ENCODE measurements at places on chromosomes 16 and 17.

DNA sequence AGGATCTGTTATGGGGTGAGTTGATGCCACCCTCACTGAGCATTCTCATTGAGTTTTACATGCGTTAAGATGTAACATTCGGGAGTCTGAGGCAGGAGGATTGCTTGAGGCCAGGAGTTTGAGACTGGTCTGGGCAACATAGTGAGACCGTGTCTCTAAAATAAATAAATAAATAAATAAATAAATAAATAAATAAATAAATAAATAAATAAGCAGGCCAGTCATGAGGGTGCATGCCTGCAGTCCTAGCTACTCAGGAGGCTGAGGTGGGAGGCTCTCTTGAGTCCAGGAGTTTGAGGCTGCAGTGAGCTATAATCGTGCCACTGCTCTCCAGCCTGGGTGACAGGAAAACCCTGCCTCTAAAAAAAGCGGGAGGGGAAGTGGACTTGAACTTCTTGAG, 90.3 kb downstream of the SNX29 start:
- DNase-seq: no peak

GRCh38 chr17:35368081-35368830, 5.2 kb downstream of the SLFN11 start:
- DNase-seq: no peak

DNA sequence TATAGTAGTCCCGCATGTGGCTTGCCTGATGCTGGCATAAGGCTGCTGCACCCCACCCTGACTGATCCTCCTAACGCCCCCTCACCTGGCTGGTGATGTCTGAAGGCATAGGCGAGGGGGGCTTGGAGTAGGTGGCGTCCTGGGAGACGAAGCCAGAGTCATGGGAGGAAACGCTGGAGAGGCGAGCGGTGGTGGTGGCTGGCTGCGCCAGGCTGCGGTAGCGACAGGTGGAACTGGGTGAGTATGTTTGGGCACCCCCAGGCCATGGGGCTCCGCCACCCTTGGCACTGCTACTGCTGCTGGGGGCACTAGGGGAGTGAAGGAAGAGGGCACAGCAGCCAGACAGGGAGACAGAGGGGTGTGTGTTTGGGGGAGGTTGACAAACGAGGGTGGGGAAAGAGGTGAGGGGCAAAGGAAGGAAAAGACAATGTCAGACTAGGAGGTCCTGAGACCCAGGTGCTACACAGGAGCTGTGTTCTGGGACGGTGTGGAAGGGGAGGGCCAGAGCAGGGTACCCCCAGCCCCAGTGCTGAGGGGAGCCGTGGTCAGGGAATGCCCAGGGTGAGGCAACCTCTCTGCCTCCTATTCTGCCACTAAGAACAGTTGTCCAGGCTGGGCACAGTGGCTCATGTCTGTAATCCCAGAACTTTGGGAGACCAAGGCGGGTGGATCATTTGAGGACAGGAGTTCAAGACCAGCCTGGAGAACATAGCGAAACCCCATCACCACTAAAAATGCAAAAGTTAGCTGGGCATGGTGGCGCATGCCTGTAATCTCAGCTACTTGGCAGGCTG, 11.4 kb downstream of the MTSS2 start:
- no peak for DNase-seq

GRCh38 chr17:6654841-6655731, 3.5 kb downstream of the C17orf100 start:
- no peak for DNase-seq

DNA sequence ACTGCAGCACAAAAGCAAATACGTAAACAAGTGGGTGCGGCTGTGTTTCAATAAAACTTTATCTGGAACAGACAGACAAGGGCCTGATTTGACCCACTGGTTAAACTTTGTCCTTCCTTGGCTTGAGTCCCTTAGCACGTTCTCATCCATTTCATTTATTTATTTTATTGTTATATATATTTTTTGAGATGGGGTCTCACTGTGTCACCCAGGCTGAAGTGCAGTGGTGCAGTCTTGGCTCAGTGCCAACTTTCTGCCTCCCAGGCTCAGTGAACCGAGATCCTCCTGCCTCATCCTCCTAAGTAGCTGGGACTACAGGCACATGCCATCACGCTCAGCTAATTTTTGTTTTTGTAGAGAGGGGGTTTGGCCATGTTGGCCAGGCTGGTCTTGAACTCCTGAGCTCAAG, 64.3 kb downstream of the MYH11 start:
- DNase-seq: no peak

DNA sequence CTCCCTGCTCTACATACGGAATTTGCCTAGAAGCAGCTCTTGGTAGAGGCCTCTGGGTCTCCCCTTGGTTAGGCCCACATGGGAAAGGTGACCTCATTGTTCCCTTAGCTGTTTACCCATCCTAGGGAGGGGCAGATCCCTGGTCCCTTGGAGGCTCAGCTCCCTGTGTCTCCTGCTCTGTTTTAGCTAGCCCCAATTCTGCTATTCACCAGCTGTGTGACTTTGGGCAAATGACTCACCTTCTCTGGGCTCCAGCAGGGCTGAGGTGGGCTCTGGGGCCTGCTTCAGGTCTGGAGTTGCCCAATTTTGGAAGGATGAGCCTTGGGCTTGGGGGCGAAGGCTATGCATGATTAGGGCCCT, 3.9 kb downstream of the ABCC3 start:
- DNase-seq: no peak

- DNase-seq: no peak
Observed at GRCh38 chr16:4283441-4283840, 10.6 kb upstream of the TFAP4 start.

GRCh38 chr17:6328279-6328678, 106.6 kb downstream of the AIPL1 start:
- DNase-seq: no peak

GRCh38 chr16:65876624-65877023, 489.9 kb upstream of the CDH5 start:
- no peak for DNase-seq

DNA sequence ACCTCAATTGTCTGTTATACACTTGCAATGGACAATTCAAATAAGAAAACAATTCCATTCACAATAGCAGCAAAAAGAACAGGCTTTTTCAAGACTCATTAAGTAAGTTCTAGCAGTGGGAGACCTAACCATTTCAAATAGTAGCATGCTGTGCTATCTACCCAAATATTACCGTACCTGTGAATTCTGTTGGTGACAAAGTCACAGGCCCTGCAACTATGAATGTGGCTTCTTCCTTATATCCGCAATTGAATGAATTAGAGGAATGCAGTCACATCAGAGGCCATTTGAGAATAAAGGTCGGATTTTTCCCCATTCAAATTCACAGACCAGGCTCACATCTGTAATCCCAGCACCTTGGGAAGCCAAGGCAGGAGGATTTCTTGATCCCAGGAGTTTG, 800 bp upstream of the NME4 start:
- DNase-seq: no peak

DNA sequence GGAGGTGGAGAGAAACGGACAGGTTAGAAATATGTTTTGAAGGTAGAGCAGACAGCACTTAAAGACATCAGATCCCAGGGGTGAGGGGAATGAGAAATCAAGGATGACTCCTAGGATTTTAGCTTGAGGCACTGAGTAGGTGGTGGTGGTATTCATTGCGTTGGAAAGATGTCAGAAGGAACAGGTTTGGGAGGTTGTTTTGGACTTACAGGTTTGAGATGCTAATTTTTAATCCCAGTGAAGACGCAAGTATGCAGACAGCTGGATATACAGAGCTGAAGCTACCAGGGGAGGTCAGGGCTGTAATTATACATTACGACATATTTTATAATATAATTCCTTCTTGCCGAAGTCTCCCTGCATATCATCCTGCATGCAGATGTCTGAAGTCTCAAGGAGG, 433.3 kb downstream of the XYLT1 start:
- DNase-seq: no peak

- DNase-seq: no peak
Observed at GRCh38 chr16:4332623-4333307, 16.9 kb downstream of the GLIS2 start.

DNA sequence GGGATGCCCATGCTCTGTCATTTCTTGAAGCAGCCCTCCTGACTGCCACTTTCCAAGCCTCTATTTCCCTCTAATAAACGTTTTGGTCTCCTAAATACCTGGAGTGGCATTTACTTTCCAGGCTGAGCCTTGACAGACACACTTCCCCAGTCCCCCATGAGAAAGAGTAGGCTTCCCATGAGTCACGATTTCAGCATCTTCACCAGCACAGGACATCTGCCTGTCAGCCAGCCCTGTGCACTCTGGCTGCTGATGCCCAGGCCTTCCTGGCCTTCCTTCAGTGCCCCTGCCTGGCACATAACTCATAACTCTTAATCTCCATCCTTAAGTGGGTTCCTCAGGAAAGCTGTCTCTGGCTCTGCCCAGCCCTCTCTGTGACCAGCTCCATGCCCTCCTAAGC, 30.8 kb upstream of the GAS7 start:
- no peak for DNase-seq

DNA sequence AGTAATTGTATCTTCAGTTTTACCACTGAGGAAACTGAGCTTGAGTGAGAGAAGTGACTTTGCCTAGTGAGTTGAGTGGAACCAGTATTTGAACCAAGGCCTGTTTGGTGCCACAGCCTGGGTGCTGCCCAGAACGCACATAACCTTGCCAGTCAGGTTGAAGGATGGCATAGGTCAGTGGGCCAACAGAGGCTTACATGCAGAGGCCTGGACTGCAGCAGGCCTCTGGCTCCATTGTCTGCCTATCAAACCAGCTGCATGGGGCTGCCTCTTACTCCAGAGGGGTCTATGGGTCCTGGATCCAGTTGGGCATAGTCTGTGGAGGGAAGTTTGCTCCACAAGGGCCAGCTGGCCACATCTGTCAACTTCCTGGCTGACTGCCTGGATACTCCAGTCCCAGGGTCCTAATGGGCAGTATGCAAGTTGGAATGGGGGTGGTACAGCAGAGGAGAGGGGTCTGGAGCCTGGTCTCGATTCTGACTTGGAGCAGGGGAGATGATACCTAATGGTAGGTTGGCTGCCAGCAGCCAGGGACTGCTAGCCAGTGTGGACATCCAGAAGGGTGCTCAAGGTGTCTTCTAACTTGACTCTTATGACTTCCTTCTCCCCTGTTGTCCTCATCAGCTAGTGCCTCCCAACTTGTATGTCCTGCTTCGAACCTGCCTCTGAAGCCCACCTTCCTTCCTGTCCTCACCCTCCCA, 11.1 kb upstream of the RNF112 start:
- DNase-seq: no peak

GRCh38 chr17:35716897-35717465, 14.5 kb upstream of the RASL10B start:
- DNase-seq: no peak

- no peak for DNase-seq
Observed at GRCh38 chr16:85592700-85593493, 20.2 kb upstream of the GSE1 start.

DNA sequence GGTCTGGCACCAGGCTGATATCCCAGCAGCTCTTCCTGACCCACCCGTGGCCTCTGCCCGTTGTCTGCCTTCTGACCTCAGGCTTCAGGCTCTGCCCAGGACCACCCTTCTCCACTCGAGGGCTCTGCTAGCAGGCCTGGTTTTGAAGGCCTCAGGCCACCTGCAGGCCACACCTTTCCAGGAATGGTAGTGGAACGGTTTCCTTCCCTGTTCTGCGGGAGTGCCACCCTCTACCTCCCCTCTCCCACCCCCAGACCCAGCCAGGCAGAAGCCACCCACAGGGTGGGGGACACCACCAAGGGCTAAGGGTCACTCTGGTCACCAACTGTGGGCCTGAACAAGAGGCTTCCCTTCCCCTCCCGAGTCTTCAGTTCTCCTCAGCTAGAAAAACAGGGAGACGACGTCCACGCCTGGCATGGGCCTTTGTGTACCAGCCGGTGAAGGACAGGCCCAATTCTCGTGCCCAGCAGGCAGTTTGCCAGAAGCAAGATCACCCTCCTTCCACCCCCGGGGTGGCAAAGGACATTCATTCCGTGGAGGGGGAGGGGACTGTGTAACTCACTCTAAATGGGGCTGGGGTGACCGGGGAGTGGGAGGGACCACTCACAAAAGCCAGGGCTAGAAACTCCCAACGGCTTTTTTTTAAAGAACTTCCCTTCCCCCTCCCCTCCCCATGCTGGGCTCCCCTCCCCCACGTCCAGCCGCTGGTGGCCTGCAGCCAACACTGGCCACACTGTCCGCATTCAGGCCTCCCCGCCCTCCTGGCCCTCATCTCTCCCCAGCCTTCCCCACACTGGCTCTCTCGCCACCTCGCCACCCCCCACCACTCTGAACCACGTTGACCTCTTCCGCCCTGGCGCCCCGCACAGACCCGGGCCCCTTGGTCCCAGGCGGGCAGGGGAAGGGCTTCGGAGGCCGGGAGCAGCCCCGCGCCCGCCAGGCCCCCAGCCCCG, 7.7 kb downstream of the CBX4 start:
- DNase-seq: no peak

- no peak for DNase-seq
Observed at GRCh38 chr17:72145562-72145961, 24.7 kb downstream of the SOX9 start.

GRCh38 chr17:50264263-50265113, 9.8 kb upstream of the TMEM92 start:
- DNase-seq: no peak

GRCh38 chr16:66847533-66848067, 3.4 kb downstream of the CA7 start:
- DNase-seq: no peak

DNA sequence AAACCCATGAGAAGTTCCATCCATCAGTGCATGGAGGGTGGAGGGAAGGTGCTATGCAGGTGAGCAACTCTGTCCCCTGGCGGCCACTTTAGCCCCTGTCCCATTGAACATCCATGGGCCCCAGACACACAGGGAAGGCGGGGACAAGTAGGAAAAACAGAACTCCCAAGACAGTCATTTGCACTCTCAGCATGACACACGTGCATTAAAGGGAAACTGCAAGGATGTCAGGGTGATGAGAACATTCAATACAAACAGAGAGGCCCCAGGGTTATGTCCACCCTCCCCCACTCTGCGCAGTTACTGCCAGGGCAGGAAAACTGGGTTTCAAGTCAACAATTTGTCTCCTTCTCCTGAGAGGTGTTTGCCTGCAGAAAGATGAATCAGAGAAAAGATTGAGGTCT, 44.0 kb upstream of the AKTIP start:
- DNase-seq: no peak

GRCh38 chr17:57071991-57072944, 12.8 kb upstream of the AKAP1 start:
- no peak for DNase-seq

DNA sequence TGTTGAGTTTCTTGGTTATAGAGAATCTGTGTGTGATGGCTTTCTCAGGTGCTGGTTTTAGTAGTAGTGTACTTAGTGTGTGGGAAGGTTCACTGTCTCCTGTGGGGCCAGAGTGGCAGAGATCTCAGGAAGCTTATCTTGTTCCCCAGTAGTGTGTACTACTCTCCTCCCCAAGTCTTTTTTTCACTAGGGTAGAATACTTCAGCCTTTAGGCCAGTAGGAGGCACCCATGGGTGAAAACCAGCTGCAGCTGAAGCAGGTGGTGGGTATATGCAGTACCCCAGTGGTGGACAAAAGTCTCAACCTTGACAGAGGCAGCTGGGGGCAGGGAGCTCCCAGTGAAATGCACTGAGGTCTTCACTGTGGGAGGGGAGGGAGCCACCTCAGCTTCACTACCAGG, 109.9 kb downstream of the PHKB start:
- DNase-seq: no peak
